Kidney epithelial cell (primary cell): ENCODE measurements at places on chromosomes 4 and X. TPM values are rescaled to one million over a fixed set of nuclear protein-coding genes. Genes with fewer than 3 reads are reported as not detected.

DNA sequence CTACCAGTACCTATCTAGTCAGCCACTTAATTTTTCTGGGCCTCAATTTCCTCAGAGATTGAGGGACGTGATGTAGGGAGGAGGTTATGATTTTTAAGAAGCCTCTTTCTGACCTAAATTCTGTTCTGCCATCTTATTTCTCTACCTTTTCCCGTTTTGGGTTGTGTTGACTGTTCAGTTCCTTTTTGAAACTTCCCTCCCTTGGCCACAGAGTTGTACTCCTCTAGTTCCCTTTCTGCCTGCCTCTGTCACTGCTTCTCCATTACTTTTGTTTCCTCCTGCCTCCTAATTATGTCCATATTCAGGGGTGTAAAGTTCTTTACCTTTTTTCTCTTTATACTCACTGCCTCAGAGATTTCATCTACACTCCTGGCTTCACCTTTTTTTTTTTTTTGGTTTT, 25.4 kb downstream of the CLCN5 start:
- no peak for DNase-seq

DNA sequence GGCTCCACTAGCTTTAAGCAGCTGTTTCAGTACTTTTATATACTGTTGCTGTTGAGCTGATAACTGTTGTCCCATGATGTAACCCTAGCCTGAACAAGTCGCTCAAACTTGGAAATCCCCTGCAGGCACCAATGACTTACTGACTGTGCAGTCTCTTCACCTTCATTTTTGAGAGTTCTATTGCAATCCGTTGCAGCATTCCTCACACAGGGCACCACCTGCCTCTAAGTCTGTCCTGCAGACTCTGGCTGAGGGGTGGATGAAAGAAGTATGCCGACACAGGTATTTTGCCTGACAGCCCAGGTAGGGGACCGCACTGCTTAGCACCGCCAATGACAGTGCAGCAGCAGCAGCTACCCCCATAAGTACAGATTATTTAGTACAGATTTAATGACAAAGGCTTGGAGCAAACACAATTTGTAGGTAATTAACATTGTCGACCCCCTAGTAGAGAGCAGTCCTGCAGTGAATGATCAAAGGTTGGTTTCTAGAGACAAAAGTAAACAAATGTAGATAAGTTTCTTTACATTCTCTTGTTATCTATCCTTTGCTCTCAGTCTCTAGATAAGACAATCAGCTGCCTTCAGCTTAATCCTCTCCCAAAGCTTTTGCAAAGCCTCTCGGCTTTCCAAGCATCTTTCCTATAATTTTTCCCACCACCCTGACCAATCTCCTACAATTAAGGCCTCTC, 205.0 kb downstream of the PABPC4L start:
- DNase-seq: no peak

DNA sequence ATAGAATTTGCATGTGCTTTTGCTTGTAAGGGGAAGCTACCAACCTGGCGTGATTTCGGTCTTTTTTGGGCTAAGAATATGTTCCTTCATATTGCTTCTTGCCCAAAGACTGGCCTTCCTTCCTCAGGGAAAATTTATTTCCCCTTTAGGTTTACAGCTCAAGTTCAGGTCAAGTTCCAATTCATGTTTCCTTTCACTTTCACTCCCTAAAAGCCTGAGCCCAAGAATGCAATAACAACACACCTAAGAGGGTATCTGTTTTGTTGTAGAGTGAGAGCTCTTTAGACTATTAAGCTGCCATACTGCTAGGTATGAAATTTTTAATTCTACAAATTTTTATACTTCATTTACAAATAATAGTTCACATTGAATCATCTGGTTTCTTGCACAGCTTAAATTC, 299.6 kb downstream of the TLL1 start:
- no peak for DNase-seq

GRCh38 chr4:70844180-70844579, 4.5 kb upstream of the GRSF1 start:
- no peak for DNase-seq

The PTPN13 gene
- 18.9 and 20.1 TPM in 2 replicates for total RNA-seq

The SOD3 gene
- total RNA-seq: 0.75 and 1.2 TPM in 2 replicates

The SPARCL1 gene
- total RNA-seq: 0.89 TPM in 1 of 2 replicates, not detected in the other

The FAM47B gene
- not detected in 2 replicates for total RNA-seq
